ENCODE measurements at places on chromosomes 1 and 21. TPM values are rescaled to one million over a fixed set of nuclear protein-coding genes. Genes with fewer than 3 reads are reported as not detected.

The KRTAP19-3 gene
- total RNA-seq, result not detected

The BLZF1 gene
- 49.9 TPM for total RNA-seq

The PIK3R3 gene
- 4.5 TPM for total RNA-seq

The FAM72D gene
- under 0.01 TPM for total RNA-seq

The CNIH3 gene
- 11.3 TPM for total RNA-seq

The FAAH gene
- total RNA-seq, result 2.0 TPM

The ACAP3 gene
- 33.0 TPM for total RNA-seq

The ARHGEF2 gene
- total RNA-seq, result 111 TPM

The C1orf74 gene
- total RNA-seq, result 4.2 TPM

Measured in regular cardiac myocyte (primary cell).